ENCODE measurements at places on chromosomes 5 and 9.

DNA sequence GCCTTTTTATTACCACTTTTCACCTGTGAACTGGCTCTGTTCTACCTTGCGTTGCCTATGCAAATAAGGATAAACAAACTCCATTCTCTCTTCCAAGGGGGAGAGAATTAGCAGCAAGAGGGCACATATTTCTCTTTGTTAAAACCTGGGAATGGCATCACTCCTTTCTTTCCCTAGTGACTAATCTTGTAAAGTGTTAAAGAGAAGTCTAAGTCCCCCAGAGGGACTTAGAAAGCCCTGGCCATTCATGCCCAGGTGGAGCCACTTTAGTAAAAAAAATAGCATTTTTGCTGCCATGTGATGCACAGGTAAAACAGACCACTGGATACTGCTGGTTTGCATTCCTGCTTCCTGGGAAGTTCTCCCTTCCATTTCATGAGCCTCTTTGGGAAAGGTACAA is 148.4 kb downstream of the MAN2A1 start:
- DNase-seq, result no peak

GRCh38 chr9:3858961-3859360 is 333.2 kb upstream of the RFX3 start:
- DNase-seq, result no peak

DNA sequence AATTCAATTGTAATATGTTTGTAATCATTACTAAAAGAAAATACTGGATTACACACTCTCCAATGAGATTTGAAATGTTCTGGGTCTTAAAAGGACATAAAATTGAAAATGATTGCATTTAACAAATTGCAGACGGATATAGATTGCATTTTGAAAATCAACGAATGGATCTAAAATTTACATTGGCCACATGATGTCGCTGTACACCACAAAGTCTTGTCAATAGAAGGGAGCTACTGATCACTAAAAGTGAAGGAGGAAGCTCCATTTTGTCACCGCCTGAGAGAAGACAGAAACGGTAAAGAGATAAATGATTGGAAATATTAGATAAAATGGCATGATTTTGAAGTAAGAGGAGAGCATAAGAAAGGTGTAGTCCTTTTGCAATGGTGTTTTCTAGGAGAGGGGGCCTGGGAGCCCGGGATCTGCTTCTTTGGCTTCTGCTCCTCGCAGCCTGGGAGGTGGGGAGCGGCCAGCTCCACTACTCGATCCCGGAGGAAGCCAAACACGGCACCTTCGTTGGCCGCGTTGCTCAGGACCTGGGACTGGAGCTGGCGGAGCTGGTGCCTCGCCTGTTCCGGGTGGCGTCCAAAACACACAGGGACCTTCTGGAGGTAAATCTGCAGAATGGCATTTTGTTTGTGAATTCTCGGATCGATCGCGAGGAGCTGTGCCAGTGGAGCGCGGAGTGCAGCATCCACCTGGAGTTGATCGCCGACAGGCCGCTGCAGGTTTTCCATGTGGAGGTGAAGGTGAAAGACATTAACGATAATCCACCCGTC is at the start of gene PCDHA1:
TSS of gene PCDHA1 (plus strand) at position 236 of the 782 bp plus-strand sequence.
- DNase-seq, result no peak

DNA sequence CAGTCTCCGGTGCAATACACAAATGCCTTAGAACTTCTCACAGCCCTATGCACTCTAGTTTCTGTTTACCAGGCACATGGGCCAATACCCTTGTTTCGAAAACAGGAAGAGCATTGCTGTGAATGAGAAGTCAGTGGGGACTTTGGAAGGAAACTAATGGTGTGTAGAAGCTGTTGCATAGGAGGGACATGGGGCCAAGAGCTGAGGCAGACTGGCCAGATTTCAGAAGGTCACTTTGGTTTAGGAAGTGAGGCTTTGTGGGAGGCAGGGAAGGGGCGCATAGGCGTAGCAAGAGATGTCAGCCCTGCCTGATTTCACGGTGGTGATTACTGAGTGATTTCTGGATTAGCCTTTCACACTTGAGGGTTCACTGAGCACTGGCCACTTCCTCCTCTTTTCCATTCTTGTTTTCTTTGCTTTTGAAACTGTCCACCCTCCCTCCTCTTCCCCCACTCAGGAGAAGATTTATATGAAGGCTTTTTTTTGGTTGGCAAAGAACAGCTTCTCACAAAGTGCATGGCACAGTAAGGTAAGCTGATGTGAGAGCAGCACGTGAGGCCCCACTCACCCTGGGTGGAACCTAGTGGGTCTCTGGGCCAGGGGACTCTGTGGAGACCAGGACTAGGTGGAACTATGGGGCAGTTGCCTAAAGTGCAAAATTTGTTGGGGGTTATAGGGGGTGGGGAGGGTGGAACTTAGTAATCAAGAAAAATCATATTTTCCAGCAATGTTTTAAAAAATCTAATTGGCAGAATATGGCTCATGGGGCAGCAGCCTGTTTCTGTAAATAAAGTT is 6.1 kb upstream of the TMEM252 start:
- peak; percentile 3 for DNase-seq

DNA sequence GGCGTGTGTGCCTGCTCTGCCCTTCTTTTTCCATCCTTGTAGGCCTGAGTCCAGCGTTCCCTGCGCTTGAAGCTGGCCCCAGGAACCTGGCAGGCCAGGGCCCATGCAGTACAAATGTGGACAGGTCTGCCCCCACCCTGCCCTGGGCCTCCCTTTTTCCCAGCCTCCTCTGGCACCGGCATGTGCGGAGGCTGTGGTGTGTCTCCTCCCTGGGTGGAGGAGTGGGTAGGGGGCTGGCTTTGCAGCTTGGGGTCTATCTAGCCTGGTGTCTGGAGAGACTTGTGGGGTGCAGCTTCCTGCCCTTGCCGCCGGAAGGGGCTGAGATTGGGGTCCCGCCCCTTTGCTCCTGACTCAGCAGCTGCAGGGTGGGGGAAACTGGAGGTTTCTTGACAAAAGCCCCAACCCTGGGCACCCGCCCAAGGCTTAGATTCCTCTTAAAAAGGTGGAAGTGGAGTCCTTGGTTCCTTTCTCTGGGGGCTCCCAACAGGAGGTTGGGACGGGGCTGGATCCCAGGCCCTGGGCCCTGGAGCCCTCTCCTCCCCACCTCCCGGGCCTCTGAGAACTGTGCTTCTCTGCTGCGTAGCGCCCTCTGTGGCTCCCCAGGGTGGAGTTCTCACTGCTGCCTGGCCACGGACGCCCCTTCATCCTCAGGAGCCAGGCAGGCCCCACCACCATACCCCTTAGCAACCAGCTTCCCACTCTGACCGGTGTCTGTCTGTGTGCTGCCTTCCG is 18.0 kb downstream of the RXRA start:
- DNase-seq, result peak; percentile 43

GRCh38 chr5:132056610-132057497 is 3.6 kb upstream of the IL3 start:
- DNase-seq, result no peak

GRCh38 chr9:12666813-12667212 is 26.4 kb upstream of the TYRP1 start:
- DNase-seq, result no peak

DNA sequence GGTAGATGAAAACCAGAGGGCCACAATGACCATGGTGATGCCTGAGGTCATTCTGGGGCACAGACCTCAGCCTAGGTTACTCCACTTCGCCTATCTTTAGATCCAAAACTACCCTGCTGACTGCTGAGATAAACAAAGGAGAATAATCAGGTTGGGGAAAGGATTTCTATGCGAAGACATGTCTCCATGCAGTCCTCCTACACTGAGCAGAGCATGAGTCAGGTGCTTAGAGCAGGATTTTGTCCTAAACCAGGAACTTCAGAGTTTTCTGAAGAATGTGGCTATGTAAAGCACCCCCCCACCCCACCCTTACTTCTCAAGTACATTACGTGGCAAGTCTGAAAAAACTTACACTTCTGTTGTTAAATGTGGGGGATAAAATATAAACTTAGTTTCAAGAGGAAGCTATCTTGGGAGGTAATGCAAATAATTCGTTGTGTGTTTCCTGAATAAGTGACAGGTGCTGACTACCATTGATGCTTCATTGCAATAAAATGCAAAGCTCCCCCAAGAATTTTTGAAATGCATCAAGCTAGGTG is 19.4 kb downstream of the PDCD1LG2 start:
- DNase-seq, result no peak

DNA sequence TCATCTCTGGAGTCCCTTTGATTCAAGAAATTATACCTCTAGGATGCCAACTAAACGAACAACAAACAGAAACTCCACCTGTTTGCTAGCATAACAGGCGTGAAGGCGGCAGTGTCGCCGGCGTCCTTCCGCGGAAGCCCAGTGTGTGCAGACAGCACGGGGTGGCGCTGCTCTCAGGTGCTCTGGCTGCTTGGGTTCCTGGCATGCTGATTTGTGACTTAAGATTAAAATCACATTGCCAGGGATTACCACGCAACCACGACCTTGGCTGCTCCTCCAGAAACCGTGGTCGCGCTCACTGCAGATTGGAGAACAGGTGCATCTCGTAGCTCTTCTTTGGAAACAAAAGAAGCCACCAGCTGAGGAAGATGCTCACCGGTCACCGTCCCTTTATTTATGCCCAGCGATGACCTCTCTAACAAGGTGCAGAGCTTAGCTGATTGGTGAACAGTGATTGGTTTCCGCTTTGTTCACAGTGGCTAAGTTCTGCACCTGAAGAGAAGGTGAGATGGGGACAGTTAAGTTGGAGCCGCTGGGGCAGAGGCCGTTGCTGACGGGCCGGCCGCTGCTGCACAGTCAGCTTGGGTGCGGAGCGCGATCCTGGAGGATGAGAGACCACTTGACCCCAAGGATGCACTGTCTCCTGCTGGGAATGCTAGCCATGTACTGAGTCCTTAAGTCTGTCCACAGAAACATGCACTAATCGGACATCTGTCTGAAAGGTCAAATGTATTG is 232.3 kb downstream of the FANCC start:
- DNase-seq, result no peak

DNA sequence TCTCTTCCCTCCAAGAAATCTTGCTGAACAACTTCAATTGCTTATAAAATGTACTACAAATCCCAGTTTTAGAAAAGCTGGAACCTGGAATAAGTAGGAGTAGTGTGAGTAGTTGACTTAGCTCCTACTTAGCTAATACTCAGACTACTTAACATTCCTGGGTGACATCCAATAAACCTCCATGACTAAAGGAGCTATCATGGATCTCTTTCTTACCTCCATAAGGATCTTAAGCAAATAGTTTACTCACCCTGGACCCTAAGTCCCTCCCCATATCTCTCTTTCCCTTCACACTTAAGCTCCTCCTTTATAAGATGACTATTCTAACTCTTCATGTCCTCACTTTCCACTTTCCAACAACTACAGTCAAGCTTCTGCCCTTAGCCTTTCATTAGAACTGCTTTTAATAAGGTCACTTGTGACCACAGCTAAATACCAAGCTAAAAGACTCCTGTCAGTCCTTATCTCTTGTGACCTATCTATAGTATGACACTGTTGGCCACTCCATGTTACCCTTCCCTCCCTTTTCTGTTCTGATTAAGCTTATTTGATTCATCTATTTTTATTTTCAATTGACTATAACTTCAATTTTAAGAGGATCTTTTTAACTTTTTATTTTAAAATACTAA is 194.9 kb downstream of the RFX3 start:
- DNase-seq, result no peak

DNA sequence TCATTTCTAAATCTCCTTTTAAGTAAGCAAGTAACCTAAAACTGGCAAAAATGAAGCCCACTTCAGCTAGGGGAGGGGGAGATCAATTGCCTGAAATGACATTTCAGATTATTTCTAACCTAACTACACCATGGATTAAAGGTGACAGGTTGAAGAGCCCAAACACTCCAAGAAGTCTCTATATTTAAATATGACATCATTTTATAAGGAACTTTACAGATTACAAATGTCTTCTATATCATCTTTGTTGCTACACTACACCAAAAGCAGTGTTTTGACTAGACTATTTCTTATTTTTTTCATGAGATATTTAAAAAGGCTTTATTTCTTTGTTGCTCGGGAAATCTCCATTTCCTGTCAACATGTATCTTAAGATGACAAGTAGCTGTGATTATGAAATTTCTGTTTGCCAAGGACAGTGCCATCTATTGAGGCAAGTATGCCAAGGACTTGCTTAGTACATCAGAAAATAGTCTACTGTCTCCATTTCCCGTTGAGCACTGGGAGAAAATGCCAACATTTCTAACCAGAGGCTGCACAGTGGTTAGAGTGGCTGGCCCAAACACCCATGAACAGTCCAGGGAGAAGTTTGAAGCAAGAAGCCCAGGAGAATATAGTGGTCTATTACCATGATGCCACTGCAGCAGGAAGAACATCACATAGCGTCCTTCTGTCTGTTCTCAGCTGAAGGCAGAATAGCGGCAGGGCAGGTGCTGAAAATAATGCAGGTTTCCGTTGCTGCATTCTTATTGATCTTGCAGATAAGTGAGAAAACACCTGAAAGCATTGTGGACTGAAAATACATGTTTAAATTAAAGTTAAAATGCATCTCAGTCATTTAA is 93.4 kb upstream of the ITGA2 start:
- DNase-seq, result no peak

DNA sequence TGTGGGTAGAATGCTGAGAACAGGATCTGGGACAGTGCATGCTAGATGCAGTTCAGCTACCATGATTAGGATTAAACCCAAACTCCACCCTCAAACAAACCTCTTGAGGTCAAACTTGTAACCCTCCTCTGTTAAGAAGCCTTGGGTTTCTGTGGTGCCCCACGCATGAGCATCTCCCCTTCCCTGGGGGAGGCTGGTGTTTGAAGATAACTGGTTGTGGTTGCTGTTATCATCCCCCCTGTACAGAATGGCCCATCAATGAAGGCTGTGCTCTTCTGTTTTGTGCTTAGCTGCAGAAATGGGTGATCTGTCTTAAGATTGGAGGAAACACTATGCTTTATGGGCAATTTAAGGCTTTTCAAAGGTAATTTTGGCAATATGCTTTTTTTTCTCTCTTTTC is 4.4 kb upstream of the DAB2IP start:
- DNase-seq, result no peak

Data from immature natural killer cell (primary cell).